Memory B cell (primary cell): ENCODE measurements at places on chromosomes 16 and 17.

DNA sequence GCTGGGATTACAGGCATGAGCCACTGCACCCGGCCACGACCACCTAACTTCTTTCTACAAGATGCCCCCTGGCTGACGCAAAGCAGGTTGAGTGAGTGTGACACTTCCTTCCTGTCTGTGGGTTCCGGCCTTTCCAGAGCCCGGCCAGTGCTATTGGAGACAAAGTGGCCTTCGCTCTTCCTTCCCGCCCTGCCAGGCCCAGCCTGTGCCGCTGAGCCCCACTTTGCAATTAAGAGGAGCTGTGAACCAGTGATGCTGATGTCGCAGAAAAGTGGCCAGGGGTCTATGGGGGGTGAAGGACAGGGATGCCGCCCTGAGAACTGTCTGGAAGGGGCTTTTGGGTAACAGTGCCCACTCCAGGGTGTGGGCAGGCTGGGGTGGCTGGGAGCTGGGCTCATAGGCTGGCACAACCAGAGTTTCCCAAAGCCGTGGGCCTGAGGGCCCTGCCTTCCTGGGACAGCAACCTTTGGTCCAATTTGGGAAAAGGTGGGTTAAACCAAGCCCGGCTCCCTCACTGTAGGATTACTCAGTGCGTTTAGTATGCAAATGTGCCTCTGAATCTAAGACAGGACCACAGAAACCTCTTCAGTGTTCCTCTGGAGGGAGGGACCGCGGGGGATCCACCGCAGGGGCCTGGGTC lies 174.9 kb downstream of the SEC14L1 start:
- no peak overlapping the region for H3K4me3 ChIP-seq
- no peak for DNase-seq
- H3K27me3 ChIP-seq = no peaks in the 10 kb centered on the region
- no peaks in the 10 kb centered on the region for H3K36me3 ChIP-seq
- H3K27ac ChIP-seq = no peak overlapping the region
- peaks cover 47% of the 10 kb centered on the region for H3K4me1 ChIP-seq

- H3K4me3 ChIP-seq = no peak overlapping the region
- peaks cover 16% of the 10 kb centered on the region for H3K36me3 ChIP-seq
- peaks cover 3% of the 10 kb centered on the region for H3K4me1 ChIP-seq
- H3K27ac ChIP-seq = peak overlapping the region; percentile 10
- DNase-seq = no peak
- H3K27me3 ChIP-seq = no peaks in the 10 kb centered on the region
Measured at GRCh38 chr16:50309527-50310307, 43.4 kb downstream of the ADCY7 start.

- H3K27me3 ChIP-seq = no peaks in the 10 kb centered on the region
- no peak overlapping the region for H3K27ac ChIP-seq
- no peak for DNase-seq
Measured at GRCh38 chr16:54985156-54985555, 54.5 kb downstream of the IRX5 start.

DNA sequence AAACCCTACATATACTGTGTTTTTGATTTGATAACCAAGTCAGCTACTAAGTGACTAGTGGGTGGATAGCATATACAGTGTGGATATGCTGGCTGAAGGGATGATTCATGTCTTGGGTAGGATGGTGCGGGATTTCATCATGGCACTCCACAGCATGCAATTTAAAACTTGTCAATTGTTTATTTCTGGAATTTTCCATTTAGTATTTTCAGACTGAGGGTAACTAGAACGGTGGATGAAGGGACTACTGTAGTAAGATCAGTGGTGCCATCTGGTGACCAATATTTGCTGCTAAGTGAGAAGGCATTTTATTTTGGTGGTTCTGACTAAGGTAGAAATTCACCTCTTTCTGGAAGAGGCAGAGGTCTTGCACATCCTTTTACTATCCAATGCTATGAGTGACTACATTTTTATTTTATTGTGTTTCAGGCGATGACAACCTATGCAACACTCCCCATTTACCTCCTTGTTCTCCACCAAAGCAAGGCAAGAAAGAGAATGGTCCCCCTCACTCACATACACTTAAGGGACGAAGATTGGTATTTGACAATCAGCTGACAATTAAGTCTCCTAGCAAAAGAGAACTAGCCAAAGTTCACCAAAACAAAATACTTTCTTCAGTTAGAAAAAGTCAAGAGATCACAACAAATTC lies 3.1 kb downstream of the CDC6 start:
- no peak for DNase-seq
- H3K4me3 ChIP-seq = no peak overlapping the region
- no peaks in the 10 kb centered on the region for H3K36me3 ChIP-seq
- H3K27me3 ChIP-seq = no peaks in the 10 kb centered on the region
- H3K4me1 ChIP-seq = peaks cover 12% of the 10 kb centered on the region

DNA sequence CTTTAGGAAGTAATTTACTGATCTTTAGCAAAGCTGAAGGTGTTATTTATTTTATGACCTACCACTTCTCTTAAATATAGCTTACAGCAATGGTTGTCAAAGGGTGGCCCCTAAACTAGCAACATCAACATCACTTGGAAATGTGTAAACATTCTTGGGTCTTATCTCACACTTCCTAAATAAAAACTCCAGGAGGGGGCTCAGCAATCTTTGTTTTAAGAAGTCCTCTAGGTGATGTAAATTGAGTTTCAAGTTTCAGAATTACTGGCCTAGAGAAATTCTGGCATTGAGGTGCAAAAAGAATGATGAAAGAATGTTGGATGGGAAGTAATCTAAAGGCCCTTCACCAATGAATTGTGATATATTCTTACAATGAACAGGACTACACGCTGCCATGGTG lies 142.3 kb downstream of the HS3ST4 start:
- H3K36me3 ChIP-seq = no peaks in the 10 kb centered on the region
- no peak overlapping the region for H3K4me3 ChIP-seq
- DNase-seq = no peak
- peaks cover 2% of the 10 kb centered on the region for H3K4me1 ChIP-seq
- H3K27me3 ChIP-seq = peaks cover 10% of the 10 kb centered on the region
- no peak overlapping the region for H3K27ac ChIP-seq
